COLO829 (cell line): ENCODE measurements at places on chromosomes 3 and 15.

GRCh38 chr15:55652359-55652758 lies 64.2 kb upstream of the PYGO1 start:
- DNase-seq, result no peak

- DNase-seq, result no peak
Observed at GRCh38 chr3:183295211-183295610, 42.2 kb downstream of the B3GNT5 start.

GRCh38 chr15:31458596-31459399 lies 132.2 kb downstream of the KLF13 start:
- DNase-seq, result peak; percentile 2

- DNase-seq, result no peak
Observed at GRCh38 chr3:141844108-141844507, 32.3 kb upstream of the ATP1B3 start.

- DNase-seq, result no peak
Observed at GRCh38 chr3:48405971-48406370, 23.9 kb downstream of the PLXNB1 start.

- no peak for DNase-seq
Observed at GRCh38 chr15:52523192-52523591, 5.5 kb downstream of the MYO5A start.

DNA sequence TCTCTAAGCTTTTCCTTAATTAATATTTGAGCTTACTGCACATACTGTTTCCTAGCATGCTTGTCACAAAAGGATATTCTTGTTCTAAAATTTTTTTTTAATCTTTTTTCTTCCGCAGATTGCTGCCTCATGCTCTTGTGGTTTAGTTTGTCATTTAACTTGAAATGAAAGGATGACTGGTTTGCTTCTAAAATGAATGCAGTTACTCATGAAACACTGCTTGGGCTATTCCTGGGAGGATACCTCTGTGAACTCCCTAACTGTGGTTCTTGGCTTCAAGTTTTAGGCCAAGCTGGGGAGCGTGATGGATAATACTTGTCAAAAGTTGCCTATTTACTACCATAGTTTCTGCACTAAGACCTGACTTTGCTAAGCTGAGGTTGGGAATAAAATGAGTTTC lies 64.0 kb downstream of the USP13 start:
- peak; percentile 92 for DNase-seq

GRCh38 chr3:9676785-9677184 lies 26.8 kb upstream of the CPNE9 start:
- DNase-seq, result no peak

DNA sequence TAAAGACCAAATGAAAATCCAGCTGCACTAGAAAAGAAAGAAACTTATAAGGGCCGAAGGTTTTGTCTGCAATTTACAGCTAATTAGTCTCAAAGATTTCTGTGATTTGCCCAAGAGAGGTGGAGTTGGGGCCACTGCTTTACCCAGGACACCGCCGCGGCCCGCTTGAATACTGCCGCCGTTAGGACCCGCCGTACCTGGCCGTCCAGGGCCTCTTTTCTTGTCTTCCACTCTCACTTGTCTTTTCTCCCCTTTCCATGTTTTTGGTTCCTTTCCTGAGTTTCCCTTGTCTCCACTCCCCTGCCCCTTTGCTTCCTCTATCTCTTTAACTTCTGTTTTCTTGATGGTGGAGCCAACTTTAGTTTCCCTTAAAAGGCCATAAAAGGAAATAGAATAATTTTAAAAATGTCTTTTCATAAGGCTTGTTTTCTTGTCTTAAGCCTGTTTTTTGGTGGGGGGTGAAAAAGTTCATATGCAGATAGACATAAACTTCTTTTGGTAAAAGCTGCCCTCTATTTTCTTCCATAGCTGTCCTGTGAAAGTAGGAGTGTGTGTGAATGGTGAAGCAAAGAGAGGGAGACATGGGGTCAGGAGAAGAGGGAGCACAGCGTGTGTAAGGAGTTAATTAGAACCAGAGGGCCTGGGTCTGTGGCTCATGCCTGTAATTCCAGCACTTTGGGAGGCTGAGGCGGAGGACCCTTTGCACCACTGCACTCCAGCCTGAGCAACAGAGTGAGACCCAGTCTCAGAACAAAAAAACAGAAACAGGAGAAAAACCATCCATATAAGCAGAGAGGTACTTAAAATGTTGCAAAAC lies 16.0 kb upstream of the CCNL1 start:
- DNase-seq, result no peak

DNA sequence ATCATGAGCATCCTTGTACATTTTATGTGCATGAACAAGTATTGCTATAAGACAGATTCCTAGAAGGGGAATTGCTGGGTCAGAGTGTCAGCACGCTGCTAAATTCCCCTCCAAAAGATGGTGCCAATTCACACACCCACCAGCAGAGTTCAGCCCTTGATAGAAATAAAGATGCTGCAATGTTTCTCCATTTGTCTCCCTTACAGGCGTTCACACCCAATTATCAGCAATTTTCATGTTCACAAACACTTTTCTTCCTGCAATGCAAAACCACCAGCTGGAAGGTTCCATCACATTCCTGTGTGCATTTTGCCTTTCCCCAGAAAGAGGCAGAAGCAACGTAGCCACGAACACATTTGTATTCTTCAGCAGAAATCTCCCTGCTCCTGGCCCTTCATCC lies 3.3 kb upstream of the TAMM41 start:
- no peak for DNase-seq

- no peak for DNase-seq
Observed at GRCh38 chr3:923161-923910, 169.5 kb upstream of the CNTN6 start.

- DNase-seq, result no peak
Observed at GRCh38 chr15:42148808-42149492, 7.5 kb downstream of the PLA2G4F start.

DNA sequence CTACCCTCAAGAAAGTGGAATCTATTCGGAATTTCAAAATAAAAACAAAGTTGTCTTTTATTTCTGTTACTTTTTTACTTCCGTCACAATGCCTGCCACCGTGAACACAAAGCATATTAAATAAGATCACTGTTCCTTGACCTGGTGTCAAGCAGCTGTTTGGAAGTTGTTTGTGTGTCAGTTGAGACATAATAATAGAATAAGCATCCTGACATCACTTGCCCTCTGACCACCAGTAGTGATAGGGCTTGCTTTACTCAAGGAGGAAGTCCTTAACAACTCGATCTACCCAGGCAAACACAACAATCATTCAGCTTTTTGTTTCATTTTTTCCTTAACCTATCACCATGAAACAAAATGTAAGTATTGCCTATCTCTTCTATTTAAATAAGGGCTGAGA lies 454.4 kb upstream of the RASGRP1 start:
- DNase-seq, result no peak

GRCh38 chr3:168040607-168041208 lies 55.0 kb downstream of the GOLIM4 start:
- DNase-seq, result peak; percentile 71

GRCh38 chr15:100914876-100915275 lies 4.3 kb upstream of the LRRK1 start:
- no peak for DNase-seq

GRCh38 chr3:13296662-13297061 lies 123.5 kb downstream of the NUP210 start:
- DNase-seq, result no peak

- no peak for DNase-seq
Observed at GRCh38 chr15:89143503-89144162, 55.4 kb downstream of the ABHD2 start.

GRCh38 chr15:85786781-85787114 lies 8.0 kb downstream of the KLHL25 start:
- DNase-seq, result no peak

DNA sequence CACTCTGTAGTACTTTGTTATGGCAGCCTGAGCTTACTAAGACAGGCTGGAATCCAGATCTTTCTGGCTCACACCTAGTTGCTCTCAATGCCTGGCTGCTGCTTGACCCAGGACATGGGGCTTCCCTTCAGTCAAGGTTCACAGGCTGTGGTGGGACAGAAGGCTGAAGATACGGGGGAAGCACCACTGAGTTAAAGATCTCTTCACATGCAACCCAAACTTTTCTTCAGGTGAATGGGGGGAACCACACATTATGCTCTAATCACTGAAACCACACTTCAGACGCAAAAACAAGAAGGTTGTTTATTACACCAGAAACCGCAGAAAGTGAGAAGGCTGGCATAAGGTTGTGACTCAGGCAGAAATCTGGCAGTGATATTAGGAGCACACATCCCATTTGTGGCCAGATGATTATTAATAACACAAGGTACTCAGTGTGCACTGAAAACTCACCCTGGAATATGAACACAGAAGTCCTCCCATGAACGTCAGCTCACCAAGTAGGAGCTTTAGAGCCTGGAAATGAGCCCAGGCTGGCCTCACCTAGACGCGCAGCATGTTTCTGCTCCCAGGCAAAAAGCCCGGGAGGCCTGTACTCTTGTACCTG lies 230.5 kb upstream of the CHRNA7 start:
- no peak for DNase-seq
